ENCODE measurements at places on chromosomes 7 and 10.

- DNase-seq, result no peak
Measured at GRCh38 chr10:48737886-48738285, 53.2 kb downstream of the WDFY4 start.

DNA sequence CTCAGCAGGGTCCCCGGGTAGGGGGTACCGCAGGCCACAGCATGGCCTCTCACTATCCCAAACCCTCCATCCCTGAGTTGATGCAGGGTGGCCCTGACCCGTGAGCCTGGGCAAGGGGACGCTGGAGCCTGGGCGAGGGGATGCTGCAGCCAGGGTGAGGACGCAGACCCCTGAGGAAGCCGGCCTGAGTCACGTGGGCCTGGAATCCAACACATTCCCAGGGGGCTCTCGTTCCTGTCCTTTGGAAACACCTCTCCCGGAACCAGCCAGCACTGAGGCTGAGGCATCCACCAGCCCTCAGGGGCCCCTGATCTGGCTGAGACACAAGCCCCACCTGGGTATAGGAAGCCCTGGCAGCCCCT lies 61.5 kb upstream of the NKX6-2 start:
- DNase-seq, result no peak

DNA sequence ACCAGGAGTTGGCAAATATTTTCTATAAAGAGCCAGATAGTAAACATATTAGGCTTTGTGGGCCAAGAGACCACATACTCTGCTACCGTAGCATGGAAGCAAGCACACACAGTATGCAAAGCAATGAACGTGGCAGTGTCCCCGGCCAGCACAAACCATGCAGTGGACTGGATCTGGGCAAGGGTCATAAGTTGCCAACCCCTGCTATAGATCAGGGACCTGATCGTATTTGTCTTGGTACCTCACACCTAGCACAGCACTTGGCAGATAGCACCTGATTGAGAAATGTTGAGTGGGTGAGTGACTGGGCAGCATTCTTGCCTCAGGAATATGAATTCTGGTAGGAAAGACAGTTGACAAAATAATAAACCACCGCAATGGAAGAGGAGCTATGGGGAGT lies 331.9 kb downstream of the FGFR2 start:
- no peak for DNase-seq

DNA sequence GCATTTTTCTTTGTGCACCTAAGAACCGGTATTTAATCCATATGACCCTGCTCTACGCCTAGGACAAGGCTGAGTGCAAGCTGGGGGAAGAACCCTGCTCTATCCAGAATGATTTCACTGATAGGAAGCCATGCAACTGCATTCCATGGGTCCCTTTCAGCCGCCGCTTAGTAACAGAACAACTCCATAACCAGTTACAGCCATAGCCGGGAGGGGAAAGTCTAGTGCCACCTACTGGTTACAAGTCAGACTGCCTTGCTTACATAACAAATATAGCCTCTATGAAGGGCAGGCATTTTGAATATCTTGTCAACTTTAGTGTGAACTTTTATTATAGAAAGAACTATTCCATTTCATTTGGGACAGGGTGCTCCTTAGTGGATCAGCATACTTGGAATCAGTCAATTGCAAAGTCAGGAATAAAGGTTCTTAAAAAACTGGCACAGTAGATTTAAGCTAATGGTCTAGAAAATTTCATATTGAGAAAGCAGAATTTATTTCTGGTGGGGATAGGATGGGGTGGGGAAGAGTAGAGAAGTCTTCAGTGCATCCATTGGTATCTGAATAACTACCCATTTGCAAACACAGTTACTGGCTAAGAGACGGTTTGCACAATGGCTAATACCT lies 521.7 kb downstream of the ADRA2A start:
- peak; percentile 38 for DNase-seq

DNA sequence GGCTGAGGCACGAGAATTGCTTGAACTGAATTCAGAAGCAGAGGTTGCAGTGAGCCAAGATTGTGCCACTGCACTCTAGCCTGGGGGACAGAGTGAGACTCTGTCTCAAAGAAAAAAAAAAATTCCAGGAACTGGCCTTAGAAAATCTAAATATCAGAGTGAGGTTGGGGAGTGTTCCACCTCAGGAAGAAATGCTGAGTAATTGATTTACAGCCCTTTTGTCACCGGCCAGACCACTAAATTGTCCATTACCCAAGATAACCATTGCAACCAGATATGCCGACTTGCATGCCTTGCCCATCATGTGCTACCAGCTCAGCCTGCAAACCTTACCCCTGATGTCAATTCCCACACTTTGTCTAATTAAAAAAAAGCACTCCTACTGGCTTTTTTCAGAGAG lies 42.4 kb downstream of the CRCP start:
- DNase-seq, result no peak

DNA sequence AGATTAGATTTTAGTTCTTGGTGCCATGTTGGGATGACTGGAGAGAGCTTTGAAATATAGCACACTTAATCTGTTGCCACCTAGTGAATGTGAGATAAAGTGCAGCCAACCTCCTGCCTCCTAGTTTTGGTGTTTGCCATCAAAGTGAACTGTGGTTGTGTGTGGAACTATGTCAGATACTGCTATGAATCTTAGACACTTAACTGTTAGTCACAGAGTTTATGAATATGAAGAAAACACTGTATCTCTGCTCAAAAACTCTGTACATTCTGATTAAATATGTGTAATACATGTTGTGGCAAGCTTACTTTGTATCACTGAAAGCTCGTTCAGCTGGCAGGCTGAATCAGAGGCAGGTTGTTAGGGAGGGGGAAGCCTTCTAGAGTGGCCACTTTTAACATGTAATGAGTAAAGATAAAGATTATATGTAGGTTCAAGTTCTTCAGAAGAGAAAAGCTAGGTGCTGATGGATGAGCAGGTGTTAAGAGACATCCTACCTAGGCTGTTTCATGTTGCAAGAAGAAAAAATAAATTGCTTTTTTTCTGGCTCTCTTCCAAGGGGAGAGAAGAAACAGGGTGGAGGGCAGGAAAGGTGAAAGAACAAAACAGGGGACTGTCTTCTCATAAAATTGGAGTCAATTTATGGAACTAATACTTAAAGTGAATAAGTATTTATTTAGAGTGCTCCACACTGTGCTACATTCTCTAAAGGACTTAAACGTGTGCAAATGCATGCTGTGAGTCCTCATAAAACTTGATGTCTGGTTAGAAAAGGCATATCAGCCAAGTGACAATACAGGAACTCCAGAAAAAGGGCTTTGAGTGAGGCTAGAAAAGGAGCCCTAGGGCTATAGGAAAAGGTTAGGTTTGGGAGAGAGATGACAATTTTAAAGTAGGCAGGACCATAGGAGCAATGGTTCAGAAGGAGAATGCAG lies 14.1 kb upstream of the LAMB1 start:
- no peak for DNase-seq

- DNase-seq, result no peak
Measured at GRCh38 chr7:28582226-28582625, 169.9 kb downstream of the CREB5 start.

DNA sequence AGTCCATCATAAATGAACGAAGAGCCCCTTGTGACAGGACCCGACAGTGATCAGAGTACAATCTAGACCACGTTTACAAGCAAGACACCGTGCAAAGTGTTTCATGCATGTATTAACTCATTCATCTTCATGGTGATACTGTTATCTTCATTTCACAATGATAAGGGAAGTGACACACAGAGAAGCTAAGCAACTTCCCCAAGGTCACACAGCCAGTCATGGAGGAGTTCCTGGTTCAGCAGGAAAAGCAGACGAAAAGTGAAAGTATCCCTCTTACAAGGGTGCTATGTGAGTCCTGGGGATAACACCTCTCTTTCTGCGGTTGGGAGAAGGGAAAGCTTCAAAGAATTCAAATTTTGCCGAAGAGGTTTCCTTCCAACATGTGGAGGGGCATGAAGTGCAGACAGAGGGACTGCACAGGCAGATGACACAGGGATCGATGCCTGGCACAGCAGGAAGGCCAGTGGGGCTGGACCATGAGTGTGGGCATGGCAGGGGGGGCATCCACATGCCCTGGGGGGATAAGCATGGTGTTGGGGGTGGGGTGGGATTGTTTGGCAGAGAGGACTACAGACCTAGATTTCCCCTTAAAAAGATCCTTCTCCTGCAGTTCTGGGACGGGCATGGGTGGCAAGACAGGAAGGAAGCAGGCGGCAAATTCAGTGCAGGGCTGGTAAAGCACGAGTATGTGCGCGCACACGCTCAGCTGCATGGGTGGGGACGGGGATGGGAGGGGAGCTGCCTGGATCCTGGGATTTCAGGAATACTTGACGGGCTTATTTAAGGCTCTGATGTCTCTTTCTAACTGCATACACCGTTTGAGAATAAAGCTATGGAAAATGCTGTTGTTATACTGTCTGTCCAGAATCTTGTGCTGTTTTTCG lies 33.5 kb upstream of the DDC start:
- no peak for DNase-seq

DNA sequence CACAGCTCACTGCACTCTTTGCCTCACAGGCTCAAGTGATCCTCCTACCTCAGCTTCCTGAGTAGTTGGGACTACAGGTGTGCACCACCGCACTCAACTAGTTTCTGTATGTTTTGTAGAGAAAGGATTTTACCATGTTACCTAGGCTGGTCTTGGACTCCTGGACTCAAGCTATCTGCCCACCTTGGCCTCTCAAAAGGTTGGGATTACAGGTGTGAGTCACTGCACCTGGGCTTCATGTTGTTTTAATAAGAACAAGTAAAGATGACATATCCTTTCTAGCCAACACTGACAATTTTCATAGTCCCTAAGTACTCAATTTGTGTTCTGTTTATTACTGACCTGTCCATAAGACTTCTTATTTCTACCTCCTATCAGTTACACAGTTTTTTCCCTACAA lies 16.8 kb downstream of the SEMA3C start:
- DNase-seq, result no peak

DNA sequence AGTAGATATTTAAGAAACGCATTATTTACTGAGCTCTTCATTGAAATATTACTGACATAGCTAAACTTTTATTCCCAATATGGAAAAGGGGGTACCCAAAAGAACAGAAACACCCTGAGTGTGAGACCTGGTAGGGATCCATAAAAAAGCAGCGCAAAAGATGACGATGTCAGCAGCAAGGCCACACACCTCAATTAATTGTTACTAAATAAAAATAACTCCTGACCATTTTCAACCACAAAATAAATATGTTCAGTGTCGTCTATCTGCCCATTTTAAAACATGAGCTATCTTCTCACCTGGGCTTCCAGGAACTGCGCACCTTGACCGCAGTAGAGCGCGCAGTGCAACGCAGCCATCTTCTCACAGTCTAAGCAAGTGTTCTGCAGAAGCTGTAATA lies 61.2 kb downstream of the GSAP start:
- DNase-seq, result no peak

DNA sequence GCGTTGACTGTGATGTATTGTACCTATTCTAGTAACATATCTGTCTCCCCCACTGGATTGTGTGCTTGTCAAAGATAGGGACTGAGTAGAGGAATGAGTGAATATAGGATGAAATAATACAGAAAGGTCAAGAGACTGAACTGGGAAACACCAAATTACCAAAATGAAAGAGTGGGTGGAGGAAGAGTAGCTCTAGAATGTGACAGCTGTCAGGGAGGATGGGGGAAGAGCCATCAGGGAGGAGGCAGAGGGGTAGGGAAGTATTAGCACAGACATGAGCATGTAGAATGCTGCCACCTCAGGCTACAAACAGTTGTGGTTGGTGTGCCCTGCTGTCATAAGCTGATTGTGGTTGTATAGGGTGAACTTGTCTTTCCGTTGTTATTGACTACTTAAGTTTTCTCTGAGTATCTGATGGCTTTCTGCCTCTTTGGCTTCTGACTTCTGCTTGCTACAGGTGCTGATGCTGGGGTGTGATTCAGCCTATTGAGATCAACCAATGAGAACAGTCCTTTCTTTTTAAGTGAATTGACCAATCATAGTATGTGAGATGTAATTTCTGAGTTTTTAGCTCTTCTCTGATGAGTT lies 5.6 kb downstream of the CCSER2 start:
- DNase-seq, result peak; percentile 45

DNA sequence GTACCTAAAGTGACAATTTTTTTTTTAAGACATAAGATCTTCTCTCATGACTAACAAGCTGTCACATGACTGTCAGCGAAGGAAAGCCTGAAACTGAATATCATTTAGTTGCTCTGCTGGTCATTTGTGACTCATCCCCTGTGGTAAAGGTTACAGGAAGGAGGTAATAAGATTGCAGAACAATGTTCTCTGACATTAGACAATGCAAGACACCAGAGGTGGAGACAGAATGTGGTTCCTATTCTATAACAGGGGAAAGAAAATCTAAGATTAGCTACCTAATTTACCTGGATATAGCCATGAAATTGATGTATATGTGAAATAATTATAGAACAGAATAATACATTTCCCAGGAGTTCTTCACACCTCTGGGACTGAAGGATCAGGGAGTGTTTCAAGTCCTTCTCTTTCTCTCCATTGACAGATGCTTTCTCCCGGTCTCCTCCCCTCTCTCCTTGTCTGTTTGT lies 47.7 kb downstream of the LRGUK start:
- peak; percentile 1 for DNase-seq

GRCh38 chr7:34096198-34096651 lies 190.9 kb downstream of the BMPER start:
- no peak for DNase-seq

GRCh38 chr7:22997871-22998518 lies 15.9 kb downstream of the HYCC1 start:
- DNase-seq, result no peak

DNA sequence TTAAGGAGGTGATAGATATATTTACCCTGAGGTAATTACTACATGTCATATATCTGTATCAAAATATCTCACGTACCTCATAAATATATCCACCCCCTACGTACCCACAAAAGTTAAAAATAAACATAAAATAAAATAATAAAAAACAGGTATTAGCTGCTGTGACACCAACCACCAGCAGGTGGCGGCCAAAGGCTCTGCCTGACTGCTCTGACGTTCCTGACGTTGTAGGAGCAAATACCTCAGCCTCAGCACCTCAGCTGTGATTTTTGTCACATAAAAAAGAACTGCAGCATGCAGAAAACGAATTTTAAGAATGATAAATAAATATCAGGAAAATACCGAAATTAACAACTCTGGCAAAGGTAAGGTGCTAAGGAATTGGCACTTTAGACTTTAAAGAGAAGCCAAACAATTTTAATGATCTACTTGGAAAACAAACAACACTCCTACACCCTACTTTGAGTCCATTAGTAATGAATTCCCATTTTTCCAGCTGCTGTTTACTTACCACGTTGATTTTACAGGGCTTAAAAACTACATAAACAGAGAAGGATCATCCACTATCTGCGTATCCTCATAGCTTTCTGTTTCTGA lies 125.4 kb upstream of the TARP start:
- no peak for DNase-seq
